Stimulated activated CD4-positive, alpha-beta T cell treated with anti-CD3 and anti-CD28 coated beads, Interleukin-4, amount 100 ng/mL, for 24 hours (primary cell): ENCODE measurements at places on chromosomes 12 and 14.

GRCh38 chr14:35927727-35928126 is 101.6 kb downstream of the BRMS1L start:
- DNase-seq, result no peak

GRCh38 chr12:93913845-93914244 is 234.5 kb upstream of the PLXNC1 start:
- no peak for DNase-seq

DNA sequence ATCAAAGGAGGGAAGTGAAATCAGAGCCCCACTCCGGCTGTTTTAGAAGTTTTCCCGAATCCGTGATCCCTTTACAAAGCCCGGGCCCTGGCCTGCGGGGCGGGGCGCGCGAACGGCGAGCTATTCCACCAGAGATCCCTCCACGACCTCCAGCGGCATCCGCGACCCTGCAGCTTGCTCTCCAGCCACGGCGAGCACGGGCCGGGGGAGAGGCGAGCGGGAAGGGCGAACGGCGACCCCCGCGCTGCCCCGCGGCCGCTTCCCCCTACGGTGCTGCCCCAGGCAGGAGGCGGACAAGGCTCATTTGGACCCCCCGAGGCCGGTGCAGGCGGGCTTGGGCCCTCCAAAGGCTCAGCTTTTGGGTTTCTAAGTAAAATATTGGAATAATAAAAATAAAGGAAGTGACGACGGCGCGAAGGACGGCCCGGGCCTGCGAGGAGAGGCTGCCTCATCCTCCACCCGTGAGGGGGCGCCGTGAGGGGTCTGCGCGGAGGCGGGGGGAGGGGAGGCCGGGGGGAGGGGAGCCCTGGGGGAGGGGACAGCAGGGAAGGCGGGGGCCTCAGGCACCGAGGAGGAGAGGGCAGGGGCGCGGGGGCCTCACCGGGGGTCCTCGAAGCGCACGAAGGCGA is 613 bp downstream of the SRSF9 start:
- peak; percentile 54 for DNase-seq

GRCh38 chr14:59913187-59913586 is 6.8 kb upstream of the LRRC9 start:
- DNase-seq, result no peak

GRCh38 chr12:76060111-76060510 is 24.4 kb downstream of the NAP1L1 start:
- DNase-seq, result no peak
